Caco-2 (cell line): ENCODE measurements at places on chromosomes 2 and 18.
A peak's percentile ranks its signal among the peaks of the same experiment; 100 is the strongest.

DNA sequence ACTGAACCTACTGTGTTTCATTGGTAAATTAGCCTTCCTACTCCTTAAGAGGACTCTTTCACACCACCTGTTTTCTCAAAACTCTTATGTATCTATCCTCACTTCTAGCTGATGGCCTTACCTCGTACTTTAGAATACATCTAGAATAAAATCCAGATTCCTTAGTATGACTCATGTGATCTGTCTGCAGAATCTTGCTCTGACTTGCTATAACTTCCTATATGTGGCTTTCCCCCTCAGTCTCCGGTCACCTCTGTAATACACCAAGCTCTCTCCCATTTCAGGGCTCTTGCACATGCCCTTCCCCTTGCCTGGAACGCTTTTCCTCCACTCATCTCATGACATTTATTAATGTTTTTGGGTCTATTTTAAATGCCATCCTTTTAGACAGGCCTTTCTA is 95.6 kb upstream of the LHCGR start:
- H3K4me1 ChIP-seq: no peaks in the 10 kb centered on the region
- H3K36me3 ChIP-seq: no peaks in the 10 kb centered on the region
- DNase-seq: no peak
- no peaks in the 10 kb centered on the region for H3K27me3 ChIP-seq
- no peak overlapping the region for H3K4me3 ChIP-seq
- no peak overlapping the region for H3K27ac ChIP-seq

DNA sequence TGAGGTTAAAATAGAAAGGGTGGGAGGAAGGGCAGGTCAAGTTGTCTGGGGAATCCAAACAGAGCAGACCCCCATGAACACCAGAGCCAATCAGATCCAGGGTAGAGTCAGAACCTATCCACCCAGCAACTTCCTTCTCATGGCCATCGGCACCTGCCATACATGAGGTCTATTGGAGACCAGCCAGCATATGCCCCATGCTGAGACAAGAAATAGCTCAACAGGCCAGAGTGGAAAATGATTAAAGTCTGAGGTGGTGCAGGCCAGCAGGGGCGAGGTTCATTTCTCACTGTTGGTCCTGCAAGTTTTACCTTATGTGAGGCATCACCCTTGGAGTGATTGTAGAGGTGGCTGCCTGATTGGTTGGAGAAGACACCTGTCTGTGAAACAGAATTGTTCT is 89.2 kb downstream of the LONRF2 start:
- H3K27ac ChIP-seq: no peak overlapping the region
- no peaks in the 10 kb centered on the region for H3K4me1 ChIP-seq
- no peak for DNase-seq
- H3K27me3 ChIP-seq: no peaks in the 10 kb centered on the region
- H3K4me3 ChIP-seq: no peak overlapping the region

DNA sequence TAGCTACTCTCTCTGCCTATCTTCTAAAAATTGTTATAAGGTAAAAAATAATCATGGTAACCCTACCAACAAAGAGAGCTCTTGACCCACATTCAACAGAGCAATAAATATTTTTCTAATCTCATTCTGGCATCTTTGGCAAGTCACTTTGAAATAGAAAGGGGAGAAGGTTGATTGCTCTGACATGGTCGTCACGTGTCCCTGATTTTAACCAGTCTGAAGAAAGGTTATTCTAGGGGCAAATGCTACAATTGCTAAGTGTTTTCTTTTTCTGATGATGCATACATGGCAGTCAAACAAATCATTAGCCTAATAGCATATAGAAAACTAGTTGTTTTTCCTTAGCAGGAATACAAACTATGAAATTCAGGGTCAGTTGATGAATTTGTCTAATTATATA is 153.3 kb upstream of the MAP3K20 start:
- H3K27me3 ChIP-seq: no peaks in the 10 kb centered on the region
- DNase-seq: no peak
- H3K27ac ChIP-seq: no peak overlapping the region
- no peak overlapping the region for H3K4me3 ChIP-seq
- H3K4me1 ChIP-seq: peaks cover 16% of the 10 kb centered on the region
- no peaks in the 10 kb centered on the region for H3K36me3 ChIP-seq

DNA sequence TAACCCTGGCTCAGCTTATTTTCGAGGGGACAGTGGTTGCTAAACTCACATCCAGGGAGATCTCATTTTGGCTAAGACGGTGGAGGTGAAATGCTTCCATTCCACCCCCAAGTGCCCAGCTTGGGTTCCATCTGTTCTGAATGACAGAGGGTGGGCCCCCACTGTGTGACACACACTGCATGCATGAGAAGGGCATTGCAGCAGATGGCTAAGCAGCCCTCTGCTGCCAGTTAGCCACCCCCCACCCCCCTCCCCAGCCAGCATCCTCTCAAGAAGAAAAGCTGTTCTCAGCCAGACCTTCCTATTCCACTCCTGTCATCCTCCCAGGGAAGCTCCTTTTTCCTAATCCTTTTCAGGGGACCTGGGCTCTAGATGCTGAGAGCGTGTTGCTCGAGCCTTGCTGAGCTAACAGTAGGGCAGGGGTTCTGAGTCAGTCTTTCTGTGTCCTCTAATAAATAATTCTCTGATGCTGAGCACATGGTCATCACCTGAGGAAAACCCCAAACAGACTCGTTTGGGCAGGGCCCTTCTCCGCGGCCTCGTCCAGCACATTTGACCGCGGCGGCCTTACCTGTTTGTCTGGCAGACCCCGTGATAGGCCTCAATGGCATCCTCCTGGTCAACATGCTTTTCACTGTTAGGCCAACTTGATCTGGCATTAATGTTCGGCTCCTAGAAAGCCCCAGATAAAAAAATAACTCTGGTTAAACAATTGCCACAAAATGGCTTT is 49.5 kb upstream of the ACAA2 start:
- H3K27me3 ChIP-seq: no peaks in the 10 kb centered on the region
- no peaks in the 10 kb centered on the region for H3K36me3 ChIP-seq
- peaks cover 7% of the 10 kb centered on the region for H3K4me1 ChIP-seq

DNA sequence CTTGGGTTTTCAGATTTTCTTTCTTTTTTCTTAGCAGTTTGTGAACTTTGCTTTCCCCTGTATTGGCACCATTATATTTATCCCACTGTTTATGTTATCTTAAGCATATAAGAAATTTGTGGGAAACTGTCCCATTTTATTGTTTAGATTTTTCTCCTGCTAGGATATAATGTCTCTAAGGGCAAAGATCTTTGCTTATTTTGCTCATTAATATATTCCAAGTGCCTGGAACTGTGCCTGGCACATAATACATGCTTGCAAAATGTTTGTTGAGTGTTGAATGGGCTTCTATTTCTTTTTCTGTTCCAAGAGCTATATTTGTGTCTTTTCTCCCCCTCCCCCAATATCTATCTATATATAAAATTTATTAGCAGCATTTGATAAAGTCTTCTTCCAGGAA is 5.4 kb downstream of the EPC2 start:
- H3K27me3 ChIP-seq: no peaks in the 10 kb centered on the region
- H3K4me1 ChIP-seq: no peaks in the 10 kb centered on the region
- H3K36me3 ChIP-seq: no peaks in the 10 kb centered on the region
- no peak overlapping the region for H3K4me3 ChIP-seq
- H3K27ac ChIP-seq: no peak overlapping the region

DNA sequence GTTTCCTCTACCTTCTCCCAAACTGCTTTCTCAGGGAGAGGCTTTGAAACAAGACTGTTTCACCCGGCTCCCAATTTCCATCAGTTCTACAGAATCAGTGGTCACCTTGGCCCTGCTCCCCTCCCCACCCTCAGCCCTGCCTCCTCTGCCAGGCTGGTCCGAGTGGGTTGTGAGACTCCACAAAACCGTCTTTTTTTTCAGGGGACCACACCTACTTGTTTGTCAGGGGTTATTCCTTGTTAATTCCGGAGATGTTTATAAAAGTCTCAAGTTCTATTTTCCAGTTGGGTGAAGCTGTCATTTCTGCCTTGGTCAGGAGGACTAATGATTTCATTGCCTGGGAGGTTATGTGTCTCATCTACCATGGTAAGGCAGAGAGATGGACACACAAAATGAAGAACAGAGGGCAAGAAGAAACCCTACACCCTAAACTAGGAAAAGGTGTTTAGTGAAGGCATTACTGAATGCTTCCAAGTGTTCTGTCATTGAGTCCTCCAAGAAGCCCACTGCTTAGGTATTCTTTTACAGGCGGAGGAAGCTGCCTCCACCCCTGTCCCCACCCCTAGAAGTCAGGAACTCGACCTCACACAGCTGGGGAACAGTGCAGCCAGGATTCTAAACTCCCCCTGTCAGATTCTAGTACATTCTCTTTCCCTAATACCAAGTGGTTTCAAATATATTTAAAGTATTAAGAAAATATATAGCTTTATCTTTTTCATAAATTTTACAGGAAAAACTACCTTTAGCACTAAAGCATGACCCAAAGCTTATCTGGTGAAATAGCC is 46.3 kb downstream of the COPS8 start:
- no peak for DNase-seq
- no peaks in the 10 kb centered on the region for H3K36me3 ChIP-seq
- no peak overlapping the region for H3K27ac ChIP-seq
- H3K4me3 ChIP-seq: no peak overlapping the region
- H3K4me1 ChIP-seq: no peaks in the 10 kb centered on the region
- no peaks in the 10 kb centered on the region for H3K27me3 ChIP-seq

- no peak for DNase-seq
- H3K36me3 ChIP-seq: no peaks in the 10 kb centered on the region
- no peak overlapping the region for H3K4me3 ChIP-seq
- no peaks in the 10 kb centered on the region for H3K4me1 ChIP-seq
- H3K27ac ChIP-seq: no peak overlapping the region
- no peaks in the 10 kb centered on the region for H3K27me3 ChIP-seq
Measured at GRCh38 chr18:64295839-64296238, 147.0 kb upstream of the LINC00305 start.

- H3K4me3 ChIP-seq: peak overlapping the region; percentile 44
- H3K27me3 ChIP-seq: no peaks in the 10 kb centered on the region
- H3K4me1 ChIP-seq: 0 out of 2 replicates have a peak, but pooled peaks cover 4% of the 10 kb centered on the region
- H3K27ac ChIP-seq: peak overlapping the region; percentile 76
Measured at GRCh38 chr18:31042084-31042405, 497 bp downstream of the DSC3 start.

DNA sequence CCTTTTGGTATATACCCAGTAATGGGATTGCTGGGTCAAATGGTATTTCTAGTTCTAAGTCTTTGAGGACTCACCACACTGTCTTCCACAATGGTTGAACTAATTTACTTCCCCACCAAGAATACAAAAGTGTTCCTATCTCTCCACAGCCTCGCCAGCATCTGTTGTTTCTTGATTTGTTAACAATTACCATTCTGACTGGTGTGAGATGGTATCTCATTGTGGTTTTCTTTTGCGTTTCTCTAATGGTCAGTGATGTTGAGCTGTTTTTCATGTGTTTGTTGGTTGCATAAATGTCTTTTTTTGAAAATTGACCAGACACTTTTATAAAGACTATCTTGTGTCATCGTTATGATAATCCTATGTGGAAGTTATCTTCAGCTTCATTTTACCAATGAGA is 16.0 kb upstream of the ATP8B1 start:
- H3K4me1 ChIP-seq: no peaks in the 10 kb centered on the region
- no peak overlapping the region for H3K27ac ChIP-seq
- no peaks in the 10 kb centered on the region for H3K27me3 ChIP-seq
- no peaks in the 10 kb centered on the region for H3K36me3 ChIP-seq
- H3K4me3 ChIP-seq: no peak overlapping the region

DNA sequence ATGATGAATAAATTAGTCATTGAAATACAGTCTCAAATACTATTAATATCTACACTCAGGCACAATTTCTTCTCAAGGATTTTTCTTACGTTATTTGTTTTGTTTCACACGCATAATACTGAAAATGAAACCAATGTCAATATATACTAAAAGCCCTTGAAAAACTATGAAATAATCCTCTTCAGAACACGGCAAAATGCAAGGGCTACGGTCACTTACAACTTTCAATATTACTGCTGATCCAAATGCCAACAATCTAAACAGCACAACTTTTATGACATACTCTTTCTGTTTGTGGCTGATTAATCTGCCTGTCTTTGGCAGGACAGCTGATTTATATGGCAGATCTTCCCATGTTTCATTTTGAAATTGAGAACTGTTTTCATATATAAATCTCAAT is 68.3 kb downstream of the LRPPRC start:
- H3K36me3 ChIP-seq: peaks cover 1% of the 10 kb centered on the region; the same call in 1 of the 2 replicates
- no peak overlapping the region for H3K27ac ChIP-seq
- H3K4me1 ChIP-seq: no peaks in the 10 kb centered on the region
- DNase-seq: no peak
- H3K27me3 ChIP-seq: no peaks in the 10 kb centered on the region
- H3K4me3 ChIP-seq: no peak overlapping the region

GRCh38 chr2:157204401-157204800 is 53.1 kb upstream of the GALNT5 start:
- no peak overlapping the region for H3K4me3 ChIP-seq
- no peaks in the 10 kb centered on the region for H3K36me3 ChIP-seq
- no peaks in the 10 kb centered on the region for H3K27me3 ChIP-seq
- no peak overlapping the region for H3K27ac ChIP-seq
- no peak for DNase-seq
- H3K4me1 ChIP-seq: no peaks in the 10 kb centered on the region

GRCh38 chr2:10129490-10129889 is 7.0 kb downstream of the RRM2 start:
- H3K36me3 ChIP-seq: peaks cover 12% of the 10 kb centered on the region
- no peak overlapping the region for H3K27ac ChIP-seq
- H3K4me1 ChIP-seq: peaks cover 7% of the 10 kb centered on the region
- no peaks in the 10 kb centered on the region for H3K27me3 ChIP-seq
- no peak overlapping the region for H3K4me3 ChIP-seq

DNA sequence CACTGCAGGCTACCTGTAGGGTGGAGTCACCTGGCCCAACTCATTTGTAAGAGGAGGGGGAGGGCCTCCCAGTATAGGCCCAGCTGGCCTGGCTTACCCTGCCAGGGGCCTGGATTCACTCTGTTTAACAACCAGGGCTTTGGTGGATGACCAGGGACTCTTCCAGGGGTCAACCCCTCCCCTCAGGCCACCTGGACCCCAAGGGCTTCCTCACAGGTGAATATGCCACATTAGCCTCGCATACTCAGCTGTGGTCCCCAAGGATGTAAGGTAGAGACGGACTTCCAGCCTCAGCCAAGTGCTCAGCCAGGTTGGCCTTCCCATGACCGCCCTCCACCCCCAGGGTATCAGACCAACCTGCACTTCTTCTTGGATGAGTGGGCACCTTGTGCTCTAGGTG is 8.8 kb upstream of the SH3RF3 start:
- DNase-seq: no peak
- H3K27me3 ChIP-seq: no peaks in the 10 kb centered on the region
- no peaks in the 10 kb centered on the region for H3K4me1 ChIP-seq
- H3K4me3 ChIP-seq: no peak overlapping the region
- H3K36me3 ChIP-seq: no peaks in the 10 kb centered on the region
- no peak overlapping the region for H3K27ac ChIP-seq

- no peaks in the 10 kb centered on the region for H3K36me3 ChIP-seq
- H3K4me3 ChIP-seq: no peak overlapping the region
Measured at GRCh38 chr2:235514627-235515363, 21.0 kb downstream of the AGAP1 start.

GRCh38 chr18:9482790-9483189 is 7.5 kb downstream of the RALBP1 start:
- H3K4me1 ChIP-seq: no peaks in the 10 kb centered on the region
- no peak for DNase-seq
- no peak overlapping the region for H3K27ac ChIP-seq
- no peaks in the 10 kb centered on the region for H3K36me3 ChIP-seq
- no peaks in the 10 kb centered on the region for H3K27me3 ChIP-seq
- H3K4me3 ChIP-seq: no peak overlapping the region
